ENCODE measurements at places on chromosomes 1 and 21.

- no peak for DNase-seq
Measured at GRCh38 chr1:180028864-180029263, 74.3 kb downstream of the CEP350 start.

DNA sequence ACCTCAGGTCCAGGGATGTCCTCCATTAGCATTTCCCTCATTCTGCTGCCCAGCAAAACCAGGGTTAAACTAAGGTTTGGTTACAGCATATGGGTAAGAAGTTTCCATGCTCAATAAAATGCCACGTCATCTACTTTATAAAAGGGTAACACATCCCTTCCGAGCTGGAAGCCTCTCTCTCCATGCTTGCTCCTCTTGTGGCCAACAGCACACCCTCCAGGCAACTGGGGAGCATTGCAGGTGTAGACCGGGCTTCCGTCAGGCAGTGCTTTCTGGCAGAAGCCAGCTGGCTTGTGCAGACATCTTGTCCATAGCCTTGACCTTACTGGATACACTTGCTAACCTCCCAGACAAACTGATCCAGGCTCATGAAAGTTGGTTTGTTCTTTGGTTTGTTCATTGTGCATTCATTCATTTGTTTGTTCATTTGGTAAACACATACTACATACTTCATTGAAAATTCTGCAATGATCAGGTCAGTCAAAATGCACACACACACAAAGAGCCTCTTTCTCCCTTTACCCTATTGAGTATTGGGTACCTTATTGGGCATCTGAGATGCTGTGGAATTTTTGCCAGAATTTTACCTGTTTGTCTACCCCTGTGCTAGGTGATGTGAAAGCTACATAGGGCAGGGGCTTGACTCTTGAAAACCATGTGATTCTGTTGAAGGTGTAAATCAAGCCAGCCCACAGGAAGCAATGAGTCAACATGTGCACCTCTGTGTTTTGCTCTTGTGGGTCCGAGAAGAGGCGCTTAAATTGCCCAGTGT, 422.8 kb downstream of the CAMTA1 start:
- DNase-seq = no peak

- DNase-seq = no peak
Measured at GRCh38 chr1:119859647-119860046, 36.7 kb downstream of the ADAM30 start.

GRCh38 chr1:39689635-39690034, 1.6 kb downstream of the HPCAL4 start:
- no peak for DNase-seq

DNA sequence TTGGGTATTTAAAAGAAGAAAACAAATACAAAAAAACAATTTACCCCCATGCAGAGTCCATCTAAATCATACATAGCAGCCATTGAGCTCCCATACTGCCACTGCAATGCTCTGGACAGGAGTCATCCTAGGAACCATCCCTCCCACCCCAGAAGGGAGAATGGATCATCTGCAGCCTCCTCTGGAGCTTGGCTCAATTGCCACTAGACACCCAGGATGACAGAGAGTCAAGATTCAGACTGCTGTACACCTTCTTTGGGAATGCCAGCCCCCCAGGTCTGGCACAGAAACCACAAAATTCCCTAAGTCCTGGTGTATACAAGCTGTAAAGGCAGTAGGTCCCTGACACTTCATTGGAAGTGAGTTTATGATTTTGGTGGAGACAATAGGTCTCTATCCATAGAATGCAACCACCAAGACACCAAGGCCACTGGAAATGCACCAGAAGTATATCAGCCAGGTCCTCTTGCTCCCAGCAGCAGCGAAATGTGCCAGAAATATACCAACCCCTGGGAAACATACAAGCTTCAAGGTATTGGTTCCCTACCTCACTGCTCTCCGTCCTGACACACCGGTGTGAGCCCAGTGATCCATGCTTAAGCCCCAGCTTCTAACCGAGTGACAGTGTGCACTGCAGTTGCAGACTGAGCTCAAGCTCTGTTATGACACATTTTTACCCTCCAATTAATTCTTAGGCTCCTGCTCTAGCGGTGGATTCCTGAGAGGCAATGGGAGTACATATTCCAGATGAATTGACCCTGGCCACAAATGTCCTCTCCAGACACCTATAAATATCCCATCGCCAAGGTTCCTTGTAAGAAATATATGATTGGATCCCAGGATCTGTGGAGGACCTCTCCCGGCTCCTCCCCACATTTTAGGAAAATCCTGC, 4.4 kb downstream of the TAL1 start:
- no peak for DNase-seq

- DNase-seq = no peak
Measured at GRCh38 chr1:94280541-94280940, 43.2 kb upstream of the ARHGAP29 start.

DNA sequence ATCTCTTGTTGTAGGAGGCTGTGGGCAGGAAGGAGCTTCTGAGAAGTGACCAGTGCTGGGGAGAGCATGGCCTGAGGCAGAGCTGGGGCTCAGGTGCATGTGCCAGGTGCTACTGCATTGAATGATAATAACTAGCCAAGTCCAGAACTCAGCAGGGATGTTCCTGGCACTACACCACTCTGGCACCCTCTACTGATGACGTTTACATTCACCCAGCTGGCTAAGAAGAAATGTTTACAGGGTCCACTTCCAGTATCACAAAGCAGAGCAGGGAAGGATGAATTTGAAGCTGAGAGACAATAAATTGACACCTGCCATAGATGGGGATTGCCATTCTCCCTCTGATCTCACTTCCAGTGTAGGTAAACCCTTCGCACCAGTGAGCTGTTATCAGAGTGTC, 411.8 kb downstream of the SETD4 start:
- DNase-seq = no peak

DNA sequence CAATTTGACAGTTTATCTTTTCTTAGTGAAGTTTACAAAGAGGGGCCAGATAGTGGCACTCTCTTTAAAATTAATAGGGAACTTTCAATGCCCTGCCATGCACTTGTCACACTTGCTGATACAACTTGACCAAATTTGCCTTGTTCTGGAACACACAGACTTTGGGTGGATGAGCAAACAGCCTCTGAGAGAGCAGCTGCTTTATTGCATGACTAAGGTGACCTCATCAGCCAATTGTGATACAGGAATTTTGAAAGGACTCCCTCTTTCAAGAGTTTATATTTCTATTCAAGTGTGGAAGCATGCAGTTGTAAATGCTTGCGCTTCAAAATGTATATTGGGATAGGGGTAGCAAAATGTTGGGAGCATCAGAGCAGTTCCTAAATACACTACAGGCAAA, 2.1 kb upstream of the RGS1 start:
- no peak for DNase-seq
